ENCODE measurements at places on chromosomes 2 and 18. TPM values are rescaled to one million over a fixed set of nuclear protein-coding genes. Genes with fewer than 3 reads are reported as not detected.

Gene PSMA8
- total RNA-seq = not detected

Gene UGT1A8
- not detected for total RNA-seq

Gene C1QL2
- not detected for total RNA-seq

Gene ALK
- not detected for total RNA-seq

Gene FAM110C
- total RNA-seq = 4.0 TPM

Gene HOXD4
- total RNA-seq = 0.70 TPM

Gene PCARE
- 0.11 TPM for total RNA-seq

Gene STK16
- 16.3 TPM for total RNA-seq

Gene RTP5
- 0.08 TPM for total RNA-seq

Gene NAGK
- total RNA-seq = 45.0 TPM

Gene MOGAT1
- total RNA-seq = 0.24 TPM

Gene PLB1
- 2.0 TPM for total RNA-seq

Gene C2orf74
- total RNA-seq = 31.7 TPM

Gene OTOS
- not detected for total RNA-seq

Gene IL1R2
- total RNA-seq = 1.0 TPM

Gene NUP35
- 7.0 TPM for total RNA-seq

Gene ITSN2
- 46.1 TPM for total RNA-seq

Gene GATA6
- total RNA-seq = 76.2 TPM

Gene IWS1
- total RNA-seq = 40.7 TPM

Gene DNAJC5G
- total RNA-seq = 1.6 TPM

Measured in cardiac septum (tissue), 1 donor.